Stimulated activated CD4-positive, alpha-beta T cell treated with anti-CD3 and anti-CD28 coated beads, Interleukin-15, amount 100 ng/mL, for 1 hour (primary cell): ENCODE measurements at places on chromosomes 11 and 22.

DNA sequence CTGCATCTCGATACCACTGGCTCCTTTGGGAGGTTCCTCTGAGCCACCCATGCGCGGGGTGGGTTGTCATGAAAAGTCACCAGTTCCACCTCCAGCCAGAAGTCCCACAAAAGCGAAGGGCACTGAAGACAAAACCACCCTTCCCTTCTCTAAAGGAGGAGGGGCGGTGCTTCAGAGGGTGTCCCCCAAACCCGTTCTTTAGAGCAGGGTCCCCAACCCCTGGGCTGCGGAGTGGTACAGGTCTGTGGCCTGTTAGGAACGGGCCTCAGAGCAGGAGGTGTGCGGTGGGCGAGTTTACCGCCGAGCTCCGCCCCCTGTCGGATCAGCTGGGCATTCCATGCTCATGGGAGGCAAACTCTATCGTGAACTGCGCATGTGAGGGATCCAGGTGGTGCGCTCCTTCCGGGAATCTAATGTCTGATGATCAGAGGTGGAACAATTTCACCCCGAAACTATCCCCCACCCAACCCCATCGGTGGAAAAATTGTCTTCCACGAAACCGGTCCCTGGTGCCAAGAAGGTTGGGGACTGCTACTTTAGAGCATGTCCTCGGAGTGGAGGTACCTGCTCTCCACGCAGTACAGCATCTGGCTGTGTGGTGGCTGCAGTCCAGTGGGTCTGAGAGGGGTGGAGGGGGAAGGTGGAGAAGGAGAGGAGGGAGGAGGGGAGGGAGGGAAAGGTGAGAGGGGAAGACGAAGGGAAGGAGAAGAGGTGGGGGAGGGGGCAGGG is 72.9 kb upstream of the SEPTIN5 start:
- DNase-seq, result no peak

GRCh38 chr11:8814209-8814922 is 96.6 kb upstream of the AKIP1 start:
- DNase-seq, result no peak

GRCh38 chr11:119056421-119056999 is 495 bp downstream of the HYOU1 start:
- no peak for DNase-seq

GRCh38 chr11:108788565-108789199 is 123.8 kb downstream of the DDX10 start:
- DNase-seq, result no peak

DNA sequence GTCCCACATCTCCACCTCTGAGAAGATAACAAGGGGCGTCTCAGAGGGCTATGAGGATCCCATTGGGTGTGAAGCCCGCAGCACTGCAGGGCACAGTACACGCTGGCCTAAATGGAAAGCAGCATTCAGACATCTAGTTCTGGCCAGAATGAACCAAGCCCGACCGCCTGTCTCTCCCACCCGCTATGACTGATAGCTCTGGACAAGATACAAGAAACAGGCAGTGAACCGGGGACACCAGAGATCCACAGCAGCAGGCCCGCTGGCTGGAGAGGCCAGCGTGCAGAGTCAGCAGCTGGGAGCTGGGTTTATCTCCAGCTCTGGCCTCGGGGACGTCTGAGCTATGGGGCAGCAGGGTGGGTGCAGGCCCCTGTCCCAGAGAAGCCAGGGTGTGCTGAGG is 9.6 kb downstream of the CERK start:
- no peak for DNase-seq

DNA sequence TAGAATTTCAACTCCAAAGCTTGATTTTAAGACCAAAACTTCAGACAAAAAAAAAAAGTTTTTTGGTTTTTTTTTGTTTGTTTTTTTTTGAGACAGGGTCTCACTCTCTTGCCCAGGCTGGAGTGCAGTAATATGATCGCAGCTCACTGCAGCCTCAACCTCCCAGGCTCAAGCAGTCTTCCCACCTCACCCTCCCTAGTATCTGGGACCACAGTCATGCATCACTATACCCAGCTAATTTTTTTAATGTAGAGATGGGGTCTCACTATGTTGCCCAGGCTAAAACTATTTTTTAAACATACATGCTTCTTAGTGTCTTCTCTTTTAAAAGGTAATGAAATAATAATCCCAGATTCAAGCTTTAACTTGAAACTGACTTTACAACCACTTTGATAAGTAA is 35.4 kb upstream of the GRK2 start:
- no peak for DNase-seq

GRCh38 chr22:46069521-46070214 is 80.7 kb upstream of the PPARA start:
- no peak for DNase-seq

DNA sequence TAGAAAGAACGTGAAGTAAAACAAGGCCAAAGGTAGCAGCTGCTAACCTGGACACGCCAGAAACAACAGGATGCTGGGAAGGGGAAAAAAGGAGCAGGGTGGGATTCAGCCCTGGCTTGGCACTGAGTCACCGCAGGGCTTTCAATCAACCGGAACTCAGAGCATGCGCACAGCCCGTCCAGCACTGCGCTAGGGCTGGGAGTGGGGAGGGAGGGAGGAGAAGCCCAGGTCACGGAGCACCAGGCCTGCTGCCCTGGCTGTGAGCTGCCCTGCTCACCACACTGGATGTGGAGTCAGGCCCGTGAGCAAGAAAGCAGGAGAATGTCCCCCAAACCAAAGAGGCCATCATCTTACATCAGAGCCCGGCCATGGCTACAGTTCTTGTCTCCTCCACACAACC is 51.5 kb downstream of the APOL1 start:
- no peak for DNase-seq

DNA sequence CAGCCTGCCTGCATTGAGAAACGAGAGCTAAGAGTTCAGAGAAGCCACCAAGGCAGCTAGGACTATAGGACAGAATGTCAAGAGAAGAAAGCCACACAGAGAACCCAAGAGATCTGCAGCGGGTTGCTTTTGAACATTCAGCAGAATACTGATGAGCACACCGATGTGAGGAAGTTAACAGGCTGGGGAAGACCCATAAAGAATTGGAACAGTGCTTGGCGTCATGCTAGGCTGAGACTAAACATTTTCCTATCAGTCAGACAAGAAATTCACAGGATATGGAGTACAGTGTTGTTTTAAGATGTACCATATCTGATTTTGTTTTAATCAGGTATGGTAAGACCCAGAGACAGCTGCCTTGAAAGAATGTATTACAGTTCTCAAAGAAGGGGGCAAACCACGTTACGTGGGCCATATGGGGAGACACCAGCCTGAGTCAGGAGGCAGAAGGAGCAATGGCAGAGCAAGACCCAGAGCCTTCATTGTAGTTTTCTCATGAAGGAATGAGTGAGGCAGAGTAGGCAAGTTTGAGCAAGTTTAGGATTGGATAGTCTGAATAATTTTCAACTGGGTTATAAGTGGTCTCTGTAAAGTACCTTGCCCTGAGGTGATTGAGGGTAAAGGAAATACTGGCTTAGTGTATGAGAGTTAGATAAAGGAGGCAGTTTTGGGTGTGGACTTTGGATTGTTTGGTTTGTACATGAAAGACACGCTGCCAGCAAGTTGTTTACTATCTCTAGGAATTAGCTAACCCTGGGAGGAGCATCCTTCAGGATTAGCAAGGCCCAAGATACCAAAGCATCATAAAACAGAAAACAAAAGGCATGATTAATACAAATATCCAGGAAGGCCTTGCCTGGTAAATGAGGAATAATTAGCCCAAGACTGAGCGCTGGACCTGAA is 14.3 kb downstream of the LRRC75B start:
- no peak for DNase-seq

DNA sequence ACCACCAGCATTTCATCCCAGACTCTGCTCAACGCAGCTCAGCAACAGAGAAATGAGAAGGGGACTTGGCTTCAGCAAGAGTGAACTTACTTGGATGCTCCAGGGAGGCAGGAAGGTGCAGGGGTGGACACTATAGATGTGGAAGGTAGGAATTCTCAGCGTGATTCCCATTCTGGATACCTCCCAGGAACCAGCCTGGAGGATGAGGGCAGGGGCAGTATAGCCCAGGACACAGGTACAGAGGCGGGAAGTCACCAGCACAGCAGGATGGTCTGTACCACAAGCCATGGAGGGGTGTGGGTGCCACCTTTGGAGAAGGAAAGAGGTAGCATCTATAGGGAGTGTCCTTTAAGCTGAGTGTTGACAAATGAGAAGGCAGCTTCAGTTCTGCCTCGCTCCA is 1275.2 kb downstream of the TBC1D22A start:
- no peak for DNase-seq

DNA sequence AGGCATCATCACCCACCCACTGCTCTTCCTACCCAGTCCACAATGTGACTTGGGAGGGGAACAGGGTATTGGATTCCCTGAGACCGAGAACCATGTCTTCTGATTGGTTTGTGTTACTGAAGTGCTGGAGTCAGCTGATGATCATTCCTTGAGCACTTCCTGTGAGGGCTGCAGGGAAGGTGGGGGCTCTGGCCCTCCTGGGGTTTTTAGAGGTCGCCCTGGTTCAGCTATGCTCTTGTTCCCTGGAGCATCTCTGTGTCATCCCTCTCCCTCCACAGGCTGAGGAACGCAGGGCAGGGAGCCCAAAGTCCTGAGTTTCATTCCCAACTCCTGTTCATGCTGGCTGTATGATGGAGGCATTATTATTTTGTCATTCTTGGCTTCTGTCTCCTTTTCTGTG is 6.7 kb downstream of the ZC3H7B start:
- no peak for DNase-seq

GRCh38 chr11:95831198-95831883 is 41.0 kb downstream of the CEP57 start:
- no peak for DNase-seq

DNA sequence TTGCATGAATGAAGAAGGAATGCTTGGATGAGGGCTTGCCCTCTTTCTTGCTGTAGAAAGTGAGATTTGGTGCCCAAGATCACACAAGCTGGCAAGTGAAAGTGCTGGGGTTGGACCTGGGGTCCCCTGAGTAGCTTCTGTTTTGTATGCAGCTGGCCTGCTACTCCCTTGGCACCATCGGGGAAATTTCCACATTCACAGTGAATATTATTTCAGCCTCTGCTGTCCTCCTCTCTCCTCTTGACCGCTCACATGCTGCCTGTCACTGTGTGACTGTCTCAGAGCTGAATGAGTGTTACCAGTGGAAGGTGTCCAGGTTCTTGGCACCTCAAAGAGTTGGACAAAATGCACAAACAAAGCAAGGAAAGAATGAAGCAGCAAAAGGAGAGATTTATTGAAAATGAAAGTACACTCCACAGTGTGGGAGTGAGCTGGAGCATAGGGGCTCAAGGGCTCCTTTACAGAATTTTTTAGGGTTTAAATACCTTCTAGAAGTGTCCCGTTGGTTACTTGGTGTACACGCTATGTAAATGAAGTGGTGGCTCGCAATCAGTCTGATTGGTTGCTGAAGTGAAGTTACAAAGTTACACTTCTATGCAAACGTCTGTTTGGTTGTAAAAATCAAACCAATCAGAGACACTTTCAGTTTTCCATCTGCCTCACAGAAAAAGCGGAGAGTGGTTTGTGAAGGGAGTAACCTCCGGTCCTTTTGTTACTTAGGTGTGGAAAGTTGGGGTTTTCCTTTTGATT is 87.4 kb downstream of the DEPDC5 start:
- no peak for DNase-seq

DNA sequence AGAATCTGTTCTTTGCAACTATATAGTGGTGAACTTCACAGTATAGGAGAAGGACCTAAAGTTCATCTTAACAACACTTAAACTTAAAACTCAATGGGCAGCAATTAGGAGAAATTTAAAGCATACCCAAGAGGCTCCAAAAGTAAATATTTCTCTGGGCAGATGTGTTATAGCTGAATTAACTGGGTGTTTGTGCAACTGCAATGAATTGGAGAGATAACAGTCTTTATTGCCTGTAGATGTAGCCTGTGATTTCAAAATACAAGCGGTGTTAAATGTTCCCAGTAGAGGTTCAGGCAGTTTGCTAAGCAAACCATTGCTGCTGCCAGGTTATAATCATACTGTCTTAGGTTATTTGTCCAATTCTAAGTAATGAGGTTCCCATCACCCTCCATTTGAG is 294.1 kb upstream of the MTNR1B start:
- DNase-seq, result no peak

DNA sequence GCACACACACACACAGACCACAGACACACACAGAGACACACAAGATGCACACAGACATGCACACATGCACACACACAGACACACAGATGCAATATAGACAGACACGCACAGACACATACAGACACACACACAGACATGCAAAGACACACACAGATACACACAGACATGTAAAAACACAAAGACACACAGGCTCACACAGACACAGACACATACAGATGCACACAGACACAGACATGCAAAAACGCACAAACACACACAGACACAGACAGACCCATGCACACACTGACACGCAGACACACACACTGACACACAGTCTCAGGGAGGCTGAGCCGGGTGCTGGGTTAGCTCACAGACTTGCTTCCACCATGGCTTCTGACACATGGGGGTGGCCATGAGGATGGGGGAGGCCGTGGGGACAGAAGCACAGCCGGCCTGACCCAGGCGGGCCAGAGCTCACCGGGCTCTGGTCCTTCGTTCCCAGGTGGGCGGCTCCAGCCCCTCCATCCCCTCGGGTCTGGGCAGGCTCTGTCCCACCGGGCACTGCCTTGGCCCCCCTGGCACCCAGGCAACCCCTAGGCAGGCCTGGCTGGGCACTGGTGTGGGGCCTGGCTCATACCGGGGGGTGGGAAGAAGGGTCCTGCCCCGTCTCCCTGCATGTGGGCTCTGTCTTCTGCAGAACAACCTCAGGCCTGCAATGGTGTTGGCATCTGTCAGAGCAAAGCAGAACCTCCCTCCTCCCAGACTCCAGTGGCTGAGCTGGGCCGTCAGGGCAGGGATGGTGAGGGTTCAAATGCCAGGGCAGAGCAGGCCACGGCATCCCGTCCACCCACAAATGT is 1489.5 kb downstream of the BRD1 start:
- no peak for DNase-seq

GRCh38 chr11:128895526-128895925 is 4.4 kb downstream of the KCNJ5 start:
- no peak for DNase-seq

GRCh38 chr11:133928628-133929059 is 28.1 kb downstream of the IGSF9B start:
- no peak for DNase-seq

DNA sequence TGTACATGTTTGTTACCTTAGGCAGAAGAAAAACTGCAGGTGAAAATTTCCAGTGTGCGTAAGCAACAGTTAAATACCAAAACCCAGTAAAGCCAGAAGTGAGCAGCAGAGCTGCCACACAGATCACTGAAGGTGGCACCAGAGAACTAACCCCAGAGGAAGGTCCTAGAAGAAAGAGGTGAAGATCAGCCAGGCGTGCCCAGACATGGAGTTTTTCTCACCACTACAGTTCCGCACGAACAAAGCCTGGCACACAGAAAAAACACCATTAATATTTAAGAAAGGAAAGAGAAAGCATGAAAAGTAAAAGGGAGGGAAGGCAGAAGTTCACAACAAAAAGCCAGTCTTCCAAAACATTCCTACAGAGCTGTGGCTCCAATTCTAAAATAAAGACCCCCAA is 60.7 kb downstream of the STK33 start:
- no peak for DNase-seq
